Fibroblast of pulmonary artery (primary cell): ENCODE measurements at places on chromosomes 3 and 15.

GRCh38 chr3:93923006-93923405, 50.7 kb downstream of the PROS1 start:
- DNase-seq: no peak

DNA sequence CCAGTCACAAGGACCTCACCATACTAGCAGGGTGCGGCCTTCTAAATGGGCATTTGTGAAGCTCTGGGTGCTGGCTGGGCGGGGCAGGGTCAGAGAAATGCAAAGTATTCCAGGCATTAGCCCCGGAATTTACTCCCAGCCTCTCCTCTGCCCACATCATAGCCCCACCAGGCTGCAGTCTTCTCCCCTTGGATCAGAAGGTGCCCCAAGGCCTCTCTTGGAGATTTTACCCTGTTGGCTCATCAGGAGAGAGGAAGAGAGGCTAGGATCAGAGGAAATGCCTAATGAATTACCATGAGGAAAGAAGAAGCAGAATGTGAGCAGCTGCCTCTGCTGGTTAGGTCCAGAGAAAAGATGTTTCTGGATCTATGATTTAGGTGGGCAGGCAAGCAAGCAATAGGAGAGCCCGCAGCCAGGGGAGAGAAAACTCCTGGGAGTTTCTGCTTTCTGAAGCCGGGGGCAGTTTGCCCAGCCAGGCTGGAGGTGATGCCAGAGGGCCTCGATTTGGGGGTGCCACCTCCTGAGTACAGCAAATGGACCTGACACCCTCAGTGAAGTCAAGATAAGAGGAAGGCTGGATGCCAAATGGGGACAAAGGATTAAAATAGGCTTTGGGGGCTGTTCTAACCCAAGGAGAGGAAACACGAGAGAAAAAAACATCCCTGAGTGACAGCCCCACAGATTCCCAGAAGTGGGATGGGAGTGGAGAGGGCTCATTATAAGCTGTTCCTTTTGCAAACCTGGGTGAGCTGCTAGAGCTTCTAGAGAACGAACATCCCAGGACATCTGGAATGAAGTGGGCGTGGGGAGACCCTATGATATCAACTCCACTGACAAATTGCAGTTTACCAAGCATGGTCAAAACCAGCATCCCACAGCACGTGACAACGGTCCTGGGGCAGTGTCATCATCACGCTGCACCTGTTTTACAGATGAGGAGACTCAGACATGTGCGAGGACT, 65.4 kb downstream of the BDH1 start:
- peak; percentile 75 for DNase-seq

DNA sequence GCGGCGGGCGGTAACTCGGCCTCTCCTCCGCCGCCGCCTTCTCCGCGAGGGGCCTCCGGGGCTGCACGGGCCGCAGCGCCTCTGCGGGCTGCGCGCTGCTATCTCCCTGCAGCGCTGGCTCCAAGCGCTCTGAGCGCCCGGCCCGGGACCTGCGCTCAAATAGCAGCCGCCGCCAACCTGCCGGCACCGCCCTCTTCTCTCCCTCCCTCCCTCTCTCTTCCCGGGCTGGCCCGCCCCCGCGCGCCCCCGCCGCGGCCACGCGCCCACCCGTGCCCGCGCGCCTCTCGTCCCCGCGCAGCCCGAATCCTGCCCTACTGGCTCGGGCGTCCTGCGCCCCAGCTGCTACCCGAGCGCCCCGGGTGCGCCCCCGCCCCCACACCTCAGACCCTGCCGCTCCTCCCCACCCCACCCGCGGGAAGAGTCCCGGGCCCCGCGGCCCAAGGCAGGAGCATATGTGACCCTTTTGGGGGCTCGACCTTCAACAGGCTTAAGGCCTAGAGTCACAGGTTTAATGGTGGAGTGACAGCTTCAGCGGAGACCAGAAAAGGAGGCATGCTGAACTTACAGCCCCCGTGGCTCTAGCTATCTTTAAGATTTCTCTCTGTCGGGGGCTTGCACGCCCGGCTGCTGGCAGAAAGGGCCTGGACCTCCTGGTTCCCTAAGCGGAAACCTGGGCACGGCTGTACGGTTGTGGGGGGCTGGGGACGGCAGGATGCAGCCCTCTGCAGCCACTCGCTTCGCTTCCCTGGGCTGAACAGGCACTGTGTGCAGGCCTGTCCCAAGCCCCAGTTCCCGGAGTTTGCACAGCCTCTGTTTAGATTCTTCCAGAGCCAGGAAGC, at the start of gene CACNA2D2:
Gene CACNA2D2, minus strand, starts transcription at position 131 of the 839 bp plus-strand sequence. CDS start 211 bp downstream, outside the sequence.
- DNase-seq: no peak

GRCh38 chr3:81643721-81644120, 117.7 kb downstream of the GBE1 start:
- peak; percentile 59 for DNase-seq

GRCh38 chr3:48624767-48625166, 3.2 kb upstream of the TMEM89 start:
- DNase-seq: no peak

DNA sequence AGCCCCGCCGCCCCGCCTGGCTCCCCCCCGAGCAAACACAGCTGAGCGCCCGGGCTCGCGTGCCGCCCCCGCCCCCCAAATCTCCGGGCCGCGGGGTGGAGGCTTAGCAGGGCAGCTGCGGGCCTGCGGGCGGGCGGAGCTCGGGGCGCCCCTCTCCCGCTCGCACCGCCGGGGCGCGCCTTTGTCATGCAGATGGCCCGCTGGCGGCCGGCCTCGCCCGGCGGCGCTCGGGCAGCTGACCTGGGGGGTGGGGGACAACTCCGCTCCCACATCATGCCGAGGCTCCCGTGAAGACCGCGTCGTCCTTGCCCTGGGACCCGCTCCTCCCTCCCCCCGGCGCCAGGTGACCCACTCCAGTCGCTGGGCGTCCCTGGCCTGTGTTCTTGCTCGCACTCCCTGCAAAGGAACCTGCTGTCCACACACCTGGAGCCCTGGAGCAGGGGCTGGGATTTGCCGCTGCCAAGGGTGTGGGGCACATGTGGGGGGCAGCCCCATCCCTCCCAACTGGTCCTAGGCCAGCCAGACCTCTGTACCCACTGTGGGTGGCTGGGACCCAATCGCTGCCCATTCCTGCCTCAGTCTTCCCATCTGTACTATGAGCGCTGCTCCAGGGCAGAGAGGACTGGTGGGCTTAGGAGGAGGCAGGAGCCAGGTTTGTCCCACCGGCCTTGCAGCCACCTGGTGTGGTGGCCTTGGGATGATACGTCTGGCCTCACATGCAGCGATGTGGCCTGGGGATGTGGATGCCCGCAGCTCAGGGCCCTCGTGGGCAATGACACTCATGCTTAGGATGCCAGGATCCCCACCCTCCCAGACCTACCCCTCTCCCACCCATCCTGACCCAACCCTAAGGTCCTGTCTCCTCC, 33.5 kb downstream of the DNAJB8 start:
- no peak for DNase-seq

- DNase-seq: no peak
These were observed 967.8 kb upstream of the CFAP20DC start for GRCh38 chr3:60017631-60018030.

DNA sequence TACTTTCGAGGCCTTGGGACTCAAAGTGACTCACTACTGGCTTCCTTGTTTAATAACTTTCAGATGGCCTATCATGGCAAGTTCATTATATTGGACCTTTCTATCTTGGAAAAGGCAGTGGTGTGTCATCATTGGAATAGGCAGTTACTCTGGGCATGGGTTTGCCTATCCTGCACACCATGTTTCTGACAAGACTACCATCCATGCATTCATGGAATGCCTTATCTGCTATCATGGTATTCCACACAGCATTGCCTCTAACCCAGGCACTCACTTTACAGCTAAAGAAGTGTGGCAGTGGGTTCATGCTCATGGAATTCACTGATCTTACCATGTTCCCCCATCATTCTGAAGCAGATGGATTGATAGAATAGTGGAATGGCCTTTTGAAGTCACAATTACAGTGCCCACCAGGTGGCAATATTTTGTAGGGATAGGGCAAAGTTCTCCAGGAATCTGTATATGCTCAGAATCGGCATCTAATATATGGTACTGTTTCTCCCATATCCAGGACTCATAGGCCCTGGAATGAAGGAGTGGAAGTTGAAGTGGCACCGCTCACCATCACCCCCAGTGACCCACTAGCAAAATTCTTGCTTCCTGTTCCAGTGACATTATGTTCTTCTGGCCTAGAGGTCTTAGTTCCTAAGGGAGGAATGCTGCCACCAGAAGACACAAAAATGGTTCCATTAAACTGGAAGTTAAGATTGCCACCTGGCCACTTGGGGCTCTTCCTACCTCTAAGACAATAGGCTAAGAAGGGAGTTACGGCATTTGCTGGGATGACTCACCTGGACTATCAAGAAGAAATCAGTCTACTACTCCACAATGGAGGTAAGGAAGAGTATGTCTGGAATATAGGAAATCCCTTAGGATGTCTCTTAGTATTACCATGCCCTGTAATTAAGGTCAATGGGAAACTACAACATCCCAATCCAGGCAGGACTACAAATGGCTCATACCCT, 1161.4 kb downstream of the SI start:
- no peak for DNase-seq

DNA sequence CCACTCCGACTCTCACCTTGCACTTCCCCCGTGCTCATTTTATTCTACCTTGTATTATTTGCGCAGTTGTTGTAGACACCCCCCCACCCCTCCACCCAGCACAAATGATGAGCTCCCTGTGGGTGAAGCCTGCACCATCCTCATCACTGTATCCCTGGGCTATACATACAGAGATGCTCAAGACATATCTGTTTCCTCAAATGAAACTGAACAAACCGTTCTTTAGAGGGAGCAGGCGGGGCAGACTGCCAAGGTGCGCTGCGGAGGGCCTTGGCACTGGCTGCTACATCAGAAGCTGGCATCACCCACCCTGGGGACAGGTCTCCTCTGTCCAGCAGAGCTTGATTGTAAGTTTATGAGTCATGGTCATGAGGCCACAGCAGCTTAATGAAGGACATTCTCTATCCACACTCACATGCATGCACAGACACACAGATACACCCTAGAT, 29.0 kb downstream of the ADCY5 start:
- DNase-seq: no peak

- DNase-seq: peak; percentile 59
These were observed 11.2 kb upstream of the CAPN3 start for GRCh38 chr15:42348083-42348482.

- peak; percentile 27 for DNase-seq
These were observed 1.4 kb upstream of the TNFSF10 start for GRCh38 chr3:172524611-172525010.

- no peak for DNase-seq
These were observed 74.3 kb upstream of the ANKRD34C start for GRCh38 chr15:79208179-79208578.

DNA sequence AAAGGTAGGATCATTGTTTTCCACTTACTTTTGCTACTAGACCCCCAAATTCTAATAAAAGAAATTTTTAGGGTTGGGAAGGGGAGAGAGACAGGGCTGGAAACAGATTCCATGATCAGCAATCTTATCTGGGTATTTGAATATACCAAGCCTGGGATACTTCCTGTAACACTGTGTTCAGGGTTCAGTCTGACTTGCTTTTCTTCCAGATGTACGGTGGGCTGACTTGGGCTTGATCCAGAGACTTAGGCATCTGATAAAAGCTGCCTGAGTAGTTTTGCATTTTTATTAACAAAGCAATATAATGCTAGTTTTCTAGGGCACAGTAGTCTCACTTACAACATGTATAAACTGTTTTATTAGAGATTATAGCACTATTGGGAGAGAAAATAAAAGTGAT, 49.2 kb downstream of the KCNMB2 start:
- DNase-seq: no peak

DNA sequence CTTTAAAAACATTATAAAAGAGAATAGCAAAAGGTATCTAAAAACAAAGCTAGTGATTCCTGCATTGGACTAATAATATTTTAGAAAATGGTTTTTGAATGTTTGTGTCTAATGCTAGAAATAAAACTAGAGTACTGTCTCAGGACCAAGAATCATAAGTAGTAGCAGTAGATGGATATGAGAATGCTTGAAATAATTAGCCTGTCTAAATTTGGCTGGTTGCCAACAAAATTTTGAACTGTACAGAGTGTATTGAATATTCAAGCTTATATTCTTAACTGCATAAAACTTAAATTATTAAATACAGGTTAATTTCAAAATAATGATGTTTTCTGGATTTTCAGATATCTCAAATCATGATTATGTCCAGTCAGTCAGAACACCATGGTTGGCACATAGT, 14.0 kb downstream of the ABHD5 start:
- DNase-seq: peak; percentile 25

GRCh38 chr3:86381247-86381646, 609.7 kb downstream of the VGLL3 start:
- no peak for DNase-seq

- no peak for DNase-seq
These were observed 398.9 kb downstream of the LSAMP start for GRCh38 chr3:116046350-116046749.

DNA sequence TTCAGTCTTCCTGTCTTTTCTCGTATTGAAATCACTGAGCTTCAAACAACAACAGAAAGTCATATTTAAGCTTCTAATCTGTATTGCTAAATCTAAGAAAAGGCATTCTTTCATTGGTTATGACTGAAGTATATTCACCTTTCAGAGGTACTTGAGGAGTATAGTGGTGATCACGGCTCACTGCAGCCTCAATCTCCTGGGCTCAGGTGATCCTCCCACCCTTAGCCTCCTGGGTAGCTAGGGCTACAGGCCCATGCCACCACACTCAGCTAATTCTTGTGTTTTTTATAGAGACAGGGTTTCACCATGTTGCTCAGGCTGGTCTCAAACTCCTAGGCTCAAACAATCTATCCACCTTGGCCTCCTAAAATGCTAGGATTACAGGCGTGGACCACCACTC, 38.7 kb downstream of the WDR49 start:
- no peak for DNase-seq
